ENCODE measurements at places on chromosomes 5 and 9.

GRCh38 chr5:99349787-99350186 lies 421.0 kb upstream of the CHD1 start:
- DNase-seq = no peak

- no peak for DNase-seq
These were observed 191.5 kb downstream of the TTLL11 start for GRCh38 chr9:121901616-121902015.

GRCh38 chr9:110323818-110324217 lies 13.8 kb downstream of the TXNDC8 start:
- DNase-seq = no peak

GRCh38 chr5:146040527-146040926 lies 64.8 kb downstream of the PLAC8L1 start:
- no peak for DNase-seq

DNA sequence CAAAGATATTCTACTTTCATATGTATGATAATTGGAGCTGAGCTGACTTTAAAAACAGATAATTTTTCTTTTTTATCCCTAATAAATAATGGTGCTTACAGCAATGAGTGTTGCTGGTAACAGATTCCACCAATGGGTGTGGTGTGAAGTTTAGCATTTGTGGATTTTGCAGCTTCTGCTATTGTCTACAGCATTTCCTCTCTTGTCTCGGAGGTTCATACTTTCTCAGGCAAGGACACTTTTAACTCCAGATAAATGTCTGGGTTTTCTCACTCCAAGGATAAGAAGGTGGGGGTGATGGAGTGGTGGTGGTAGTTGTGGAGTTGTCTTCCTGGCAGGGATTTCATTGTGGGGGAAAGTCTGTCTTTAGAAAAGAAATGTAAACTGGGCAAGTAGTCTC lies 120.0 kb upstream of the CDKN2B start:
- DNase-seq = no peak

DNA sequence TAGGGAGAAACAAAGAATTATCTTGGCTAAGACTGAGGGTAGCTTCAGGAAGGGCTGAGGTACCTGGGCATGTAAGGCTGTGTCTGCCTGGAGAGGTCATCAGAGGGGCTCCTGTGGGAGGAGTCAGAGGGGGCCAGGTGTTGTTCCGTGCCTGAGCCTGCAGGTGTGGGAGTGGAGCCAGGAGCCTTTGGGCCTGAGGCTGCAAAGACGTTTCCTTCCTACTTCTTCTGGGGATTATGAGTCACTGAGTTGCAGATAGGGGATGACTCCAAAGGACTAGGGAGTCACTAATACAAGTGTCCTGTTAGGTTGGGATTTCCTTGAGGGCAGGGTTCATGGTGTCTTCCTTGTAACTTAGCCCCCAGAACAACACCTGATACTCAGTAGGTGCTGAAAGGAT lies 391.1 kb downstream of the ARHGEF28 start:
- DNase-seq = peak; percentile 62

DNA sequence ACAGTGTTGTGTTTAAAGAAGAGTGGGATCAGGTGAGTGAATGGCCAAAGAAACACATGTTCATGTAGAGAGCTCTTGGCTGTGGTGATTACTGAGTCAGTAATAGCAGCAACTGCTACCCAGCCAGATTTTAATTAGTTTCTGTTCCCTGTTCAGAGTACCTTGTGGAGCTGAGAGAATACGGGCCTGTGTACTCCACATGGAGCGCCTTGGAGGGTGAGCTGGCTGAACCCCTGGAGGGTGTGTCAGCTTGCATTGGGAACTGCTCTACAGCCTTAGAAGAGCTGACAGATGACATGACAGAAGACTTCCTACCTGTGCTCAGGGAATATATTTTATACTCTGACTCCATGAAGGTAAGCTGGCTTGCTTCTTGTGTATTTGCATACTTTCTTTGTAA lies 52.3 kb downstream of the SLC46A2 start:
- DNase-seq = no peak

- DNase-seq = no peak
These were observed 36.5 kb upstream of the CTSV start for GRCh38 chr9:97075289-97075985.

DNA sequence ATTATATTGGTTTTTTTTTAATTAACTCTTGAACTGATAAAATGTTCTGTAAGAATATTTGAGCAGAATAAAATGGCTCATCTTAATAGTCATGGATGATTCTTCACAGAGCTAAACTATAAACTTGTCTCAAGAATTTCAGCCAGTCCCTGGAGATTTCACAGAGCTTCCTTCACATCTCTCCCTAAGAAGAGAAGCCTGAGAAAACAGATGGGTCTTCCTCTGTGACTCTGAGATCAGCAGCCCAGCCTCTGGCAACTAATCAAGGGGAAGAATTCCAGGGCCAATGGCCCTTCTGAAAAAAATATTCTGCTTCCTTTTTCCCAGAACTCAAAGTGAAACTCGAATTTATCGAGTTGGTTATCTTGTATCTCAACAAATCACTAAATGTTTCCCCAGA lies 122.2 kb upstream of the ITGA1 start:
- DNase-seq = no peak

DNA sequence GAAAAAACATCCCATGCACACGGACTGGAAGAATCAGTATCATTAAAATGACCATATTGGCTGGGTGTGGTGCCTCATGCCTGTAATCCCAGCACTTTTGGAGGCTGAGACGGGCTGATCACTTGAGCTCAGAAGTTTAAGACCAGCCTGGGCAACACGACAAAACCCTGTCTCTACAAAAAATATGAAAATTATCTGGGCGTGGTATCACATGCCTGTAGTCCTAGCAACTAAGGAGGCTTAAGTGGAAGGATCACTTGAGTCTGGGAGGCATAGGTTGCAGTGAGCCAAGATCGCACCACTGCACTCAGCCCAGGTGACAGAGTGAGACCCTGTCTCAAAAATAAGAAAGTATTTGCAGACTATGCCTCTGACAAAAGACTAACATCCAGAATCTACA lies 68.4 kb downstream of the TTC39B start:
- no peak for DNase-seq

GRCh38 chr9:3648722-3649246 lies 123.0 kb upstream of the RFX3 start:
- DNase-seq = no peak

- peak; percentile 80 for DNase-seq
These were observed 34.2 kb downstream of the STC2 start for GRCh38 chr5:173293817-173294672.

DNA sequence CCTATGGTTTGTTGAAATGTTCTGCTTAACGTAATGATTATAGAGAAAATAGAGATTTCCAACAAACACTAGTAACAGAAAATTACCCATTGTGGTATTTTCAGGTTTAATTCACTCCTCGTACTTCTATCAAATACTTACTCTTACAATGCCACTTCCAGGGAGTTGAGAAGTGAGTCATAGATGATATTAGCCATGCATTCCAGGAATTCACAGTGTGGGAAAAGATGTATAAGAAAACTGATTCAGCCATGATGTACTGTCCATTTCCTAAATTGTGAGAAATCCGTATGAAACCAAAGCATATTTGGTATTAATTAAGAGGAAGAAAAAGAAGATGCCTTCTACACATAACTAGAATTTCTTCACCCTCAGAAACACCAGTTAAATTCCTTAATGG lies 1854.6 kb upstream of the WWC1 start:
- DNase-seq = peak; percentile 43

GRCh38 chr5:158155067-158155466 lies 296.1 kb upstream of the CLINT1 start:
- DNase-seq = no peak

DNA sequence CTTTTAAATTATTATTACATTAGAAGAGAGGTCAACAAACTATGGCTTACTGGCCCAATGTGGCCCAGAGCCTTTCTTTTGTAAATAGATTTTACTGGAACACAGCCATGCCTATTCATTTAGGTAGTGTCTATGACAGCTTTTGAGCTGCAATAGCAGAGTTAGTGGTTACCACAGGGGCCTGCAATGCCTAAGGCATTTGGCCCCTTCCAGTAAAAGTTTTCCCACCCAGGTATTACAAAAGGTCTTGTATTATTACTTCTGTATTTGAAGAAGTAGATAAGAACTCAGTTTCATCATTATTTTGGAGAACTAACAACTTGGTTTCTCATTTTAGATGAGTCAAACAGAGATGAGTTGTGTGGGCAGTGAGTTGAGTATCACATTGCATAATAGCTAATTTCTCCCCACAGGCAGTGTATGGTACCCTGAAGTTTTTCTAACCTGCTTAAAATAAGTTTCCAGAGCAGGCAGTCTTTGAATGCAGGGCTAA lies 9.5 kb downstream of the MTRR start:
- no peak for DNase-seq

DNA sequence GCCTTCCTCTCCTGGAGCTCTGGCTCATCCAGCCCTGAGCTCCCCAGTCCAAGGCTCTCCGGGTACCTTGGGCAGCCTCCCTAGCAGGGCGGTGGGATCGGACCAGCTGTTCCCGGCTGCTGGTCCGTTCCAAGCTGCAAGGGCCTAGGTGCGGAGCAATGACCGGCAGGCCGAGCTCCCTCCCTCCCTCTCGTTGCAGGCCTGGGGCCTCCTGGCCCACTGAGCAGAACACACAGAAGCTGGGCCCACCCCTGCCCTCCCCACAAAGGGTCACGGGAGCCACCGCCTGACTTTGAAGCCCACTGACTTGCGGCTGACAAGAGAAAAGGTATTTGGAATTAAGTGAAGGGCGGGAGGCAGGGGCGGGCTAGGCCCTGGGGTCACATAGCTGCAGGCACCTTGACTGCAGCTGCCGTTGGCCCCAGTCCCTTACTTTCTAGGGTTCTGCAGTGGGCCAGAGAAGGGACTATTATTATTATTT lies 104.7 kb upstream of the IER5L start:
- DNase-seq = no peak

DNA sequence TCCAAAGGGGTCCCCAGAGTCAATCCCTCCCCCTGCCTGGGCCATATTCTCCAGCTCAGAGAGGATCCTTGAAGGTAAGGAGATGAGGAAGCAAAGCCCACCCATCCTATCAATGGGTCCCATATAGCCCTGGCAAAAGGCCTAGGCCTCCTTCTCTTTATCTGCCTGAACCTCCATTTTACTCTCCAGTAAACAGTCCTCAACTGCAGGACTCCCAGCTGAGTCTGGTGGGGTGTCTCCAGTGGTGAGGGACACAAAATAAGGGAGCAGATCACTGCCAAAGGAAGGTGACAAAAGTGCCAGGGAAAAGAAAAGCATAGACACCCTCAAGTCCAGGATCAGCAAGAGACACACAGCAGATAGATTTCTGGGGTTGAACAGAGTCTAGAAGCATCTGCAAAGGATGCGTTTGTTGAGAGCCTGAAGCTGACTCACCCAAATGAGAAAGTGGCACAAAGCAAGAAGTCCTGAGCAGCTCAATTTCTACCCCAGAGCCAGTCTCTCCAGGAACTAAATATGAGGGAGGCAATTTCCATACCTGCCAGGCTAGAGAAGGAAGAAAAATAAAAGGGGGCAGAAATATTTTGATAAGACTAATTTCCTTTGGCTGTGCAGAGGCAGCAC lies 2.7 kb upstream of the EBF1 start:
- no peak for DNase-seq

- DNase-seq = no peak
These were observed 154.6 kb downstream of the FSTL4 start for GRCh38 chr5:133457439-133458355.

- DNase-seq = no peak
These were observed 10.7 kb downstream of the NANS start for GRCh38 chr9:98067184-98067583.

GRCh38 chr9:20838218-20838617 lies 154.2 kb downstream of the FOCAD start:
- no peak for DNase-seq

- no peak for DNase-seq
These were observed 229.3 kb downstream of the SLF1 start for GRCh38 chr5:94847726-94848125.

- DNase-seq = no peak
These were observed 14.0 kb upstream of the MLANA start for GRCh38 chr9:5876711-5877110.

DNA sequence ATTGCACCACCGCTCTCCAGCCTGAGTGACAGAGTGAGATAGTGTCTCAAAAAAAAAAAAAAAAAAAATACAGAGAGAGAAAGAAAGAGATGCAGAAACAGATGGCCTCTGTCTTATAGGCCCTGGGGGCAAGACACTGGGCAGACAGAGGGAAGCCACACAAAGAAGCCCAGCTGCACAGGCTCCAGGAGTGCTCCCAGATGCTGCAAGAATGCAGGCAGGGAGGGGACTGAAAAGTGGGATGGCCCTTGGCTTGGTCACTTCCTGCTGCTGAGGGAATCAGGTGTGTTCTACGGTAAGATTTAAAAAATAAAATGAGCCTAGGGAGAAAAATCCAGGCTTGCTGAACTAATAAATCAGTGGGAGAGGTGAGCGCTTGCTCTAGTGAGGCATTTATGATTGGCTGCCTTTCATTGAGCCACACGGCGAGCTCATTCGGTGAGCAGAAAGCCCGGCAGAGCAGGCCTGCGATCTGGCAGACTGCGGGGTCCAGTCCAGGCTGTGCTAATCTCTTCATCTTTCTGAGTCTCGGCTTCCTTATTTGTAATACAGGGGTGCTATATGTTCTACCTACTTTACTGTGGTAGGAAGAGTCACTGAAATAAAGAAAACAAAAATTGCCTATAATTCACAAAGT lies 80.6 kb downstream of the RAD23B start:
- DNase-seq = no peak

DNA sequence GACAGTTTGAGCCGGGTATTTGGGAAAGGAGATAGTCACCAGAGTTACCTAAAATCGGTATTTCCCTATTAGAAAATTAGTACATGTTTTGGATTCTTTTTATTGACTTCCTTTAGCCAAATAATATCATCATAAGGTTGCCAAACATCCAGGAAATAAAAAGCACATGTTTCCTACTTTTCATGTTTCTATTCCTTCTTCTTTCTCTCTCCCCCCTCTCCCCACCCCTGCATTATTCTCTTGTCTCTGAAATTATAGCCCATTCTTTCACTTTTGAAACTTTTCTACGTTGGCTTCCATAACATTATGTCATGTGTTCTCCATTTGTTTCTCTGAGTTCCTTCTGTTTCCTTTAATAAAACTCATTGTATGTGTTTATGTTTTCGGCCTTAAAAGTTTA lies 161.9 kb downstream of the ALDH1A1 start:
- no peak for DNase-seq

DNA sequence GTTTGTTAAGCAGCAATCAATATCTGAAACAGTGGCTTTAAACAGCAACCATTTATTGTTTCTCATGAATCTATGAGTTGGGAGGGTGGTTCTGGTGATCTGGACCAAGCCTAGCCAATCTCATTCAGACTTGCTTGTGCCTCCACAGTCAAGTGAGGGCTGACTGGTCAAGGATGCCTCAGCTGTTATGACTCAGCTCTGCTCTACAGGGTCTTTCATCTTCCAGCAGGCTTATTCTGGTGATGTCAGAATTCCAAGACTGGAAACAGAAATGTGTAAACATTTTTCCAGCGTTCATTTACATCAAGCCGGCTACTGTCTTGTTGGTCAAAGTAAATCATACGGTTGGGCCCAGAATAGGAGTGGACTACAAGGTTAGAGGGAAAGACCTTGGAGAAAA lies 2.5 kb upstream of the PIP5K1B start:
- peak; percentile 21 for DNase-seq

- DNase-seq = no peak
These were observed 250.9 kb downstream of the TMEM232 start for GRCh38 chr5:110475529-110475928.

GRCh38 chr9:117340422-117340821 lies 74.4 kb downstream of the ASTN2 start:
- DNase-seq = no peak

- DNase-seq = no peak
These were observed 58.0 kb downstream of the CDKN2A start for GRCh38 chr9:21936161-21936560.

GRCh38 chr9:72039532-72039931 lies 20.9 kb downstream of the C9orf57 start:
- DNase-seq = no peak

GRCh38 chr5:31393126-31393525 lies 138.8 kb downstream of the DROSHA start:
- no peak for DNase-seq

All from urothelium cell line (cell line).